ENCODE measurements at places on chromosomes 3 and 15.

GRCh38 chr15:22880068-22880980 is 41.9 kb downstream of the NIPA2 start:
- no peak for DNase-seq

- no peak for DNase-seq
Measured at GRCh38 chr3:78633626-78634025, 1134.2 kb downstream of the ROBO1 start.

GRCh38 chr3:172153335-172153861 is 114.0 kb downstream of the FNDC3B start:
- DNase-seq = no peak

- no peak for DNase-seq
Measured at GRCh38 chr3:72143322-72143721, 358.4 kb upstream of the PROK2 start.

GRCh38 chr15:72787526-72787925 is 4.0 kb upstream of the ADPGK start:
- DNase-seq = no peak

GRCh38 chr3:146325170-146325569 is 74.3 kb upstream of the PLSCR4 start:
- DNase-seq = no peak

DNA sequence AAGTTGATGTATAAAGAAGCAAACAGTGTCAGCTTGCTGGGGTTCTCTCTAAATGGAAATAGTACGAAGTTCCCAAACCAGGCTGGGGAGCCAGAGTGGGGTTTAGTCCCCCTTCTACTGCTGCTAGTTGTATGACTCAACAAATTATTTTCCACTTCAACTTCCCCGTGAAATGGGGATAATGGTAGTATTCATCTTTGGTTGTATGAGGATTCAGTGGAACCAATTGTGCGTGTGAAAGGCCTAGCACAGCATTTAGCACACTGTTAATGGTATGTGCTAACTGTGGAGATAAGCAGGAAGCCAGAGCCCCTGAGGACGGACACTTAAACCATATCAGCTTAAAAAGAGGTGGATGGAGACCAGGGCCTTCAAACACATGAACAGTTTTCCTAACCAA is 4.2 kb downstream of the SORD start:
- DNase-seq = no peak

DNA sequence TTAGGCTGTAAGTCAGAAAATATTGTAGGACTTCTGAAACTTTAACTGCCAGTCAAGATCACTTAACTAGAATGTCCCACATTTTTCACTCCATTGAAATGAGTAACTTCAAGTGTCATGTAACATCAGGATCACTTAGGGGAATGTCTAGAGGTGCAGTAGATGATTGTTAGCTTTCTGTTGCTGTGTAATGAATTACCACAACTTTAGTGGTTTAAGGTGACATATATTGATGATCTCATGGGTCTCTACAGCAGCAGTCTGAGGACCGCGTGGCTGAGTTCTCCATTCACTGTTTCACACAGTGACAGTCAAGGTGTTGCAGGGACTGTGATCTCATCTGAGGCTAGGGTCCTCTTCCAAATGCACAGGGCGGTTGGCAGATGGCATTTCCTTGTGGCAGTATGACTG is 82.7 kb downstream of the SLC25A26 start:
- DNase-seq = peak; percentile 24

DNA sequence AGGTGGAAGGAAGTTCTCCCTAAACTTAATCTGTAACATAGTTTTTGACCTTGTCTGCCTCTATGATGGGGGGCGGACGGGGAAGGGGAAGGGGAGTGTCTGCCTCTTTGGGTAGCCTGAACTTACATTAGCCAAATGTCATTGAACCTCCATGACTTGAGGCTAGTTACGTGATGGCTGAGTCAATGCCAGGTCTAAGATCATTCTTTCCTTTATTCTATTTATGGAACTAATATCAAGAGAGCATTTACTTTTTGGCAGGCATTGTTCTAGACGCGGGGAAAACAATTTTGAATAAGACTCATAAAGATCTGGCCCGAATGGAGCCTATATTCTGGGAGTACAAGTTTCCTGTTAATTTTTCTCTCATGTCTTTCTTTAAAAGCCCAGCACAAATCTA is 340.7 kb upstream of the C2CD4B start:
- no peak for DNase-seq

DNA sequence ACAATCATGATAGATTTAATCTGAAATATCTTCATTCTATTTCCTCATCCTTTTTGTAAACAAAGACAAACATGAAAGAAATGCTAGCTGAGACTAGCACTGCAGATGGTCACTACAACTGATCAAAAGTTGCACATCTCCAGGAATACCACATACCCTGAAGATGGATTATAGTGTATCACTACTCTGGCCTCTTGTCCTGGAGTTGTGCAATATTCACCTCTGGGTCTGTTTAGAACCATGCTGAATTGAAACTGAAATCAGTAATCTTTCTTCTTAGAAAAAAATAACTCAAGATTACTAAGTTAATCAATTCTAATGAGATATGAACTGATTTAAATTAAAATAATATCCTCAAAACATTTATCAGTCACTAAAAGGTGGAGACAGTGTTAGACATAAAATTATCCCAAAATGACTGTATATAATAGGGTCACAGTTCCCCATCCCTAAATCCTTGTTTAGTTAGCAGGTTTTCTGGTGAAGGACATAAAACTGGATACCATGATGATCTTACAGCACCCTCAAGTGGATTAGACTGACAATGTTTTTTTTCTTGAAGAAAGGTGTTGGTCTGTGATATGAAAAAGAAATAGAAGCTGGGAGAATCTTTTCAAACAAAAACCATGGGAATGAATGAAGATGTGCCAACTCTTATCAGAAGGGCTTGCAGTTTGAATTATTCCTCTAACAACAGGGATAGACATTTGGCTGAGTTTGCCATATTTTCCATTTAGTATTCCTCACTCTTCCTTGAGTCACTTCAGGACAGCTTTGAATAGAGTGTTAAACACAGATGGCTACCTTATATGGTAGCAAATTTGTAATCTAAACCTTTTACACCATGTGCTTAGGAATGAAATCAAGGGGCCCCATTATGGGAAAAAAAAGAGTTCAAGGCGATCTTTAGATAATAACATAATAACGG is 7.1 kb upstream of the TTC14 start:
- no peak for DNase-seq

- no peak for DNase-seq
Measured at GRCh38 chr3:58084166-58084565, 75.9 kb downstream of the FLNB start.

- DNase-seq = no peak
Measured at GRCh38 chr3:167918686-167919085, 177.0 kb downstream of the GOLIM4 start.

DNA sequence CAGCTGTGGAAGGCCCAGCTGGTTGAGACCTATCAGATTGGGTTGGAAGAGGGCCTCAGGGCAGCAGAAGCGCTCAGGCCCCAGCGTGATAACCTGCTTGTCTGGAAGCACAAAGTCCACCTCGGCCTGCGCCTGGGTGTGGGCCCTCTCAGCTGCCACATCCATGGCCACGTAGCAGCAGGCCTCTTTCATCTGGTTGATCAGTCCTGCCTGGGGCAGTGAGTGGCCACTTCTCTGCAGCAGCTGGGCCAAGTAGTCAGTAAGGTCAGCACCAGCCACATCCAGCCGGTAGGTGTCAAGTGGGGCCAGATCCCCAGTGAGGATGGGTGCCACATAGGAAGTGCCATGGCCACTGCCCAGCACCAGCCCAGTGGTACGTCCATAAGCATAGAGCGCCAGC is 3.9 kb upstream of the CAMKV start:
- no peak for DNase-seq

DNA sequence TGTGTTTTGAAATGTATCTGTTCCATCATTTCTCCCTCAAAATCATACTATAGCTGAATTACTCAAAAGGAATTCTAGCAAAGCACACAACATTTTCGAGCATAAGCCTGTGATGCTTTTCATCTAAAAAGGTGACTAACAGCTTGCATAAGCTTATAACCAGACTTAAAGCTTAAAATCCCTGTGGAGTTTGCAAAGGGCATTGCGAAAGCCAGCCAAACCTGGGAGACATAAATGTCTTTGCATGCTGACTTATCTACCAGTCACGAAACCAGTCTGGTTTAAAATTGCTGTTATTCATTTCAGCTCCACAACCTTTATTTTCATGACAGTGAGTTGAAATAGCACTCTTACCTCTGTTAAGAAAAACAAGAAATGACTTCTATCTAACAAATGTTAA is 35.6 kb upstream of the LIPC start:
- DNase-seq = no peak

DNA sequence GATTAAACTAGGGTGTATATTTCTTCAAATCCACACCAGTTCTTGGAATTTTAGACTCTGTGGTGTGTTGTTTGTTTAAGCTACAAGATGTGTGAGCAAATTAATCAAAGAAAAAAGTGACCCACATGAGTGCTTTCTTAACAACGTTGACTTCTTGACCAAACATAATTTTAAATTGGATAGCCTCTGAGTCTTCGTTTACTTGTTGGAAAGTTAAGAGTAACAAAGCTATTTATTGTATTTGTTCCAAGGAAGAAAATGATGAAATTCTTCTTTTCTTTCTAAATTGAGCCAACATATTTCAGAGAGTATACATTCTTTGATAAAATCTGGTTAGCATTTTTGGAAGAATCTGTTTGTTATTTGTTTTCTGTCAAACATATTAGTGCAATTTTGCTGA is 99.9 kb upstream of the IGSF10 start:
- DNase-seq = no peak

DNA sequence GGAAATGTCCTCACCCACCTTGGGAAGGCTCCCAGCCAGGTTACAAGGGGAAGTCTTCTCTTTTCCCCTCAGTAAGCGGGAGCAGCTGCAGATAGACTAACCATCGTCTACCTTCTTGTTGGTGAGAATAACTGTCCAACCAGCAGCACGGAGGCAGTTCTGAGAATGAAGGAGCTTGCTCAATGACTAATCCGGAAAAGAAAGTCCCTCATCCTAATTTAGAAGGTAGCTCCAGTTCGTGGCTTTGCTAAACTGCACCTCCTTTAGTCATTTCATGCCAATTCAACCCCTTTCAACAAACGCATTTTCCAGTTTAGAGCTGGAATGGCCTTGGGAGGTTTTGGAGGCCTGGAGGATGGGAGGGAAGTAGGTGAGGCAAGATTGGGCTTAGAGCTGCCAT is 527.4 kb upstream of the PROK2 start:
- no peak for DNase-seq

GRCh38 chr3:113625834-113626233 is 70.6 kb downstream of the USF3 start:
- DNase-seq = no peak

GRCh38 chr3:126481808-126482502 is 6.3 kb upstream of the ZXDC start:
- no peak for DNase-seq

DNA sequence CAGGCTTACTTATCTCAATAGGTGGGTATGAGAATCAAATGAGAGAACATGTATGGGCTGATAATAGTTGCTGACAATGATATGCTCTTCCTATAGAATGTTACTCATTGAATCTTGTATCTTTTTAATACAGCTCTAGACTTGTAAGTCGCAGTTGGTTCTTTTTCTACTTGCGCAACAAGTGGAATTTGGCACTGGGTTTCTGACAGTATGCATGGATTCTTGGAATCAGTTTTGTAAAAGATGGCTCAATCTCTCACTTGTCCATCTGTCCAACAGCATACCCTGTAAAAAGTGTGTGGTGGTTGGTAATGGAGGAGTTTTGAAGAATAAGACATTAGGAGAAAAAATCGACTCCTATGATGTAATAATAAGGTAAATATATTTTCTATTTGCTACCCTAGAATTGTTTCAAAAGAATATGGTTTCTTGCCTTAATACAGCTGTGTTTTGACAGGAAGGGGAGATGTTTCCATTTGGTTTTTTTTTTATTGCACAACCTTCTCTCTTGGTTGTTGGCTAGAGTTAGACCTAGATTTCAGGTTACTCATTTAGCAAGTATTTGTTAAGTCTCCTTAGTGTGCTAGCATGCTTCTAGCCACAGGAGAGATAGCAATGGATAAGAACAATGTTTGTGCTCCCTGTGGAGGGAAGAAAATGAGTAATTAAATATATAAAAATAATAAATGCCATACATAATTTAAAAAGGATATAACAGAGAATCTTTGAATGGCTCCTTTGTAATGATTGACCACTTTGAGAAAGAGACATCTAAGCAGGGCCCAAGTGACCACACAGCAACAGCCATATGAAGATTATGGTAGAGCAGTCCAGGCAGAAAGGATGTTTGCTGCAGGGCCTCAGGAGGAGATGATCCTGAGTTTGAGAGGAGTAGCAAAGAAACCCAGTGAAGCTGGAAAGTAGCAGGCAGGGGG is 21.8 kb downstream of the ST3GAL6 start:
- no peak for DNase-seq

DNA sequence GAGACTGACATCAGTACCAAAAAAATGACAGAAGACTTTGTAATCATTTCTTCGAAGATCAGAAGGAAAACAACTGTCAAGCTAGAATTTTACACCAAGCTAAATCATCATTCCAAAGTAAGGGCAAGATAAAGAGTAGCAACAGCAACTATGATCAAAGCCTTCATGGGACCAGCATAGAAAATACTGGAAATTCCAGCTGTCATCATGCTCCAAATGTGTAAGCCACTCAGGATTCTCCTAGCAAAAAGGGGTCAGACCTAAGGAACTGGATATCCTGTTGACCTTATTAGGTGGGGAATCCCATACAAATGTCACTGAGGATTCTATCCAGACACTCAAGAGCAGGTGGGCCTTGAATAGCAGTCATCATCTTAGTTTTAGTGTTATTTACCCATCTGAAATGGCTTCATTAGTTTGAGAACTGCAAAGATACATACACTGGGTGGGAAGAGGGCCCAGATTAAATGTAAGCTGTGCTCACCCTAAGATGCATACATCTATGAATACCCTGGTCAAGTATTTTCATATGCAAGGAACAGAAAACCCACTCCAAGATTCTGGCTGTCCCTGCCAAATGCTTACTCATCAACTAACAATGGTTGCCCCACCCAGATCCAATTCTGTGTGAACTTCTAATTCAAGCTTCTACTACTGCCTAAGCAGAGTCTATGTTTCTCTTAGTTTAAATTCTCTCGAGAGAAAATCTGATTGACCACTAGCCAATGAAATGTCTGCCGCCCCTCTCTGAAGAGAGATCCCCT is 33.5 kb downstream of the CLDN18 start:
- DNase-seq = no peak

- DNase-seq = peak; percentile 63
Measured at GRCh38 chr15:38670128-38671005, 105.8 kb upstream of the RASGRP1 start.

DNA sequence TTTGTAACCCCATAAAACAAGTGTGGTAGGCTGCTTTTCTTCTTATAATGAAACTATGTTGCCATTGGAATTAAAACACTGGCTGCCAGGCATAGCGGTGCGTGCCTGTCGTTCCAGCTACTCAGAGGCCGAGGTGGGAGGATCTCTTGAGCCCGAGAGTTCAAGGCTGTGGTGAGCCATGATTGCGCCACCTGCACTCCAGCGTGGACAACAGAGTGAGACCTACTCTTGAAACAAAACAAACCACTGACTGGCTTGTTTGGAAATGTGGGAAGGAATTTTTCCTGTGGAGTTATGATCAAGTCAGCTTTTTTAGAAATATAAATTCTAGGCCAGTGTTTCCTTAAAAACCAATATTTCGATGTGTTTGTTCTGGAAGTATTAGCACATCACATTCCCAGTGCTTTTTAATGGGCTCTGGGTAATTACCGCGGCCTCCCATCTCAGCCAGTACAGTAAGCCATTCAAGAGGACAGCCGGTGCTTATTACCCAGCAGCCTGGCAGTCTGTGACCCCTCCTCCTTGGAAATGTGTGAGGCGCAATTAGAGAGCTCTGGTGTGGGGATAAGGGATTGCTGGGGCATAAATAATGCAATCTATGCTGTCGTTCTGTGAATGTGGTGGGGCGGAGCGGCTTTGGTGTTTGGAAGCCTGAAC is 58.3 kb upstream of the TRAK1 start:
- DNase-seq = no peak

GRCh38 chr3:129961141-129961541 is 13.4 kb upstream of the TRH start:
- DNase-seq = no peak

Measured in effector memory CD4-positive, alpha-beta T cell (primary cell).